ENCODE measurements at places on chromosomes 3 and 15.

DNA sequence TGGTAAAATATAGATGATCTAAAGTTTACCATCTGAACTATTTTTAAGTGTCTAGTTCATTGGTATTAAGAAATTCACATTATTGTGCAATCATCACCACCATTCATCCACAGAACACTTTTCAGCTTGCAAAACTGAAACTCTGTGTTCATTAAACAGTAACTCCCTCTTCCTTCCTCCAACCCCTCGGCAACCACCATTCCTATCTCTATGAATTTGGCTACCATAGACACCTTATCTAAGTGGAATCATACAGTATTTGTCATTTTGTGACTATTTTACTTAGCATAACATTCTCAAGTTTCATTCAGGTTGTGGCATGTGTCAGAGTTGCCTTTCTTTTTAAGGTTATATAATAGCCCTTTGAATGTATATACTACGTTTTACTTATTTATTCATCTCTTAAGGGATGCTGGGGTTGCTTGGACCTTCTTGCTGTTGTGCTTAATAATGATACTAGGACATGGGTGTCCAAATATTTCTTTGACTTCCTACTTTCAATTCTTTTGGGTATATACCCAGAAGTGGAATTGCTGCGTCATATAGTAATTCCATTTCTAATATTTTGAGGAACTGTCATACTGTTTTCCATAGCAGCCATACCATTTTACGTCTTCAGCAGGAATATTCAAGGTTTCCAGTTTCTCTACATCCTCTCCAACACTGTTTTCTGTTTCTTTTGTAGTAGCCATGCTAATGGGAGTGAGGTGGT is 20.9 kb downstream of the KAT2B start:
- DNase-seq = no peak

- DNase-seq = no peak
These were observed 113.6 kb downstream of the POLR2M start for GRCh38 chr15:57820119-57820518.

DNA sequence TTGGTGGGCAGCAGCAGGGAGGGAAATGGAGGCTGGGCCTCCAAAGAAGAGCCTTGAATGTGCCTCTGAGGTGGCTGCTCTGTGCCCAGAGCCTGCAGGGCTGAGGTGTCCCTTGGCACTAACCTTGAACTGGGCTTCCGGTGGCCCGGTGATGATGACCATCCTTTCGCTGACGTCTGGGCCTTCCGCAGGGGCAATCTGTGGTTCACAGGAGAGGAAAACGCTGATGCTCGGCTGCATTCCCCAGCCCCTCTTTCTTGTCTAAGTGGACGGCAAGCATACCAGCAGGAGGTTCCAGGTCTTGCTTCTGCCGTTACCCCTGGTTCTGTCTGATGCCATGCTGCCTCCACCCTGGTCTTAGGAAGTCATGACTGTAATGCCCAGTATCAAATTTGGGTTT is 65.9 kb downstream of the SENP2 start:
- no peak for DNase-seq

DNA sequence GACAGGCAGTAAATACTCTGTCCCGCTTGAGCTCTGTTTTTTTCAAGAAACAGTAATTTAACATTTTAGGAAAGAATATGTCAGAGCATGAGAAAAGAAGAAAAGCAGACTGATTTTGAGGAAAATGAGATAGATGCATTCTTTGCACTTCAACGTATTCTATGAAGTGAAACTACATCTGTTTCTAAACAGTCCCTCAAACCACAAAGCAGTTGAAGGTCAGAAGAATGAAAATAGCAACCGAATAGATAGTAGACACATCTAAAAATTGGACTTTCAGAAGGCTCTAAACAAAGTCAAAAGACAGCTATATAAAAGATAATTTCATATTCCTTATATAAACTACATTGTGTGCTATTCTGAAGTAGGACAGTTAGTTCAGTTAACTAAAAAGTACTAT is 172.6 kb upstream of the LRRC3B start:
- no peak for DNase-seq

DNA sequence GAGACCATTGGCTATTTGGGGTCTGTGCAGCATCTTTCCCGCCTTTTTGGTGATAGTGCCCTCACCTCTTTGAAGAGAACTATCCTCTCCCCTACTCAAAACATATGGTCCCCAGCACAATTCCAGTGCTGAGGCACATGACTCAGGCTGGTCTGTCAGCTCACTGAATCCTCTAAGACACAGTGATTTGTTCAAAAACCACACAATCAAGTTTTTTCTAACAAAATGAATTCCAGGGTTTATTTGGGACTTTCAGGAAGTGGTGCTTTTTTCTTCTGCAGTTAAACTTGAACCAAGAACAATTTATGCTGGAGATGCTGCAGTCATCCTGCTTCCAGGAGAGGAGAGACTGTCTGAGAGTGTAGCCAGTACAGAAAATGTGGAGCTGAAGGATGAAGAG is 142.5 kb upstream of the LMCD1 start:
- no peak for DNase-seq

DNA sequence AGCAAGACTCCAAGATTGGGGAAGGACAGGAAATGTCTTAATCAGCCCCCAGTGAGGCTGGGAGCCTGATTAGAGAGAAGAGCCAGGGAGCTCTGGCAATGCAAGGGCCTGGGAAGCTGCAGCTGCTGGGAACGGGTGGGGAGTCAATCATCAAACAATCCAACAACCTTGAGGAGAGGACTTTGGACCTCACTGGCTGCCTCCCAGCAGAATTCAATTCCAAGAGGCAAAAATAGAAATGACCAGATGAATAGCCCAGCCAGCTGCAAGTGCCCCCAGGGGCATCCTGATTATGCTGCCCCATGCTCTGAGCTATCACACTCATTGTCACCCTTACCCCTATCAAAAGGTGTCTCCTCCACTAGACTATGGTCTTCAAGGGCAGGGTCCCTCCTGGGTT is 6.1 kb upstream of the HOMER2 start:
- DNase-seq = no peak

DNA sequence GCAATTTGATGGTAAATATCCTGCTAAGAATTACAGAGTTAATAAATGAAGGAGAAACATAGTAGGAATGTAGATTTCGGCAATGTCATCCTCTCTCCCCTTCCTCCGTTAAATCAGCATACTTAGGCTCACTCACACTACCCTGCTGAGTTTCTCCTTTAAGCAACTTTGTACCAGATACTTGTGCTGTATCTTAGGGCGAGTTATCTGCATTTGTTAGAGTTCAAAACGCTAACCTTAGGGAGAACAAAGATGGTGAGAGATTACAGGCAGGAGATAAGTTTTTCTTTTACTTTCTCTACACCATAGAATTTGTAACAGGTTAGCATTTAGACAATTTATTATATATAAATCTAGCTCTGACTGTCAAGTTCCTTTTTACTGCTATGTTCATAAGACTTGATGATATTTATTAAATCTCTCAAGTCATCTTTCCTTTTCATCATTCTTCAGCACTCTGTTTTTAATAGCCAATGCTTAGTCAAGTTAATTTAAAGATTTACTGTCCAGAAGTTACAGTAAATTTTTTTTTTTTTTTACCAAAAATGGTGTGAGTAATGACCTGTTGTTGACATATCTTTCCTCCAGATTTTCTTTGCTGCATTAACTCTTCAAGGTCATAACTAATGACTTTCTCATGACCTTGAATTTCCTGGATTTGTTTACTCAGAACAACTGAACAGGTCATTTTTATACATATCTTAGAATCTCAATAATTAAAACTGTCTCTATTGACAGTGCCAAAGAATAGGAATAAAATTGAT is 22.2 kb downstream of the SUCNR1 start:
- no peak for DNase-seq

GRCh38 chr3:19901918-19902317 is 32.1 kb downstream of the EFHB start:
- no peak for DNase-seq

DNA sequence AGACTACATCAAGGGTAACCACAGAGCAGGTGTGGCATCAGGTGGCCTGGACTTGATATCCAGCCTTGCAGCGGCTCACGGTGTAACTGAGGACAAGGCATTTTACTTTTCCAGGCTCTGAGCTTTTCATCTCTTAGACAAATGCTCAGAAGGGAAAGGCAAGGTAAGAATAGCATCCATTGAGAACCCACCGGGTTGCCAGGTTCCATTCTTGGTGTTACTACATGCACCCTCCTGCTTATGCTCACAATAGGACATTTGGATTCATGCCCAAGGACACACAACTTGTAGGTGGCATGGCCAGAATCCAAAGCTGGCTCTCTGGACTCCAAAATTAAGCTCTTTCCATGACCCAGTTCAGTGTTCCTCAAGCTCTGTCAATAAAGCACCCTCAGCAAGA is 85.5 kb downstream of the CCNL1 start:
- no peak for DNase-seq

- DNase-seq = no peak
These were observed 1.7 kb downstream of the ATG7 start for GRCh38 chr3:11273891-11274291.

DNA sequence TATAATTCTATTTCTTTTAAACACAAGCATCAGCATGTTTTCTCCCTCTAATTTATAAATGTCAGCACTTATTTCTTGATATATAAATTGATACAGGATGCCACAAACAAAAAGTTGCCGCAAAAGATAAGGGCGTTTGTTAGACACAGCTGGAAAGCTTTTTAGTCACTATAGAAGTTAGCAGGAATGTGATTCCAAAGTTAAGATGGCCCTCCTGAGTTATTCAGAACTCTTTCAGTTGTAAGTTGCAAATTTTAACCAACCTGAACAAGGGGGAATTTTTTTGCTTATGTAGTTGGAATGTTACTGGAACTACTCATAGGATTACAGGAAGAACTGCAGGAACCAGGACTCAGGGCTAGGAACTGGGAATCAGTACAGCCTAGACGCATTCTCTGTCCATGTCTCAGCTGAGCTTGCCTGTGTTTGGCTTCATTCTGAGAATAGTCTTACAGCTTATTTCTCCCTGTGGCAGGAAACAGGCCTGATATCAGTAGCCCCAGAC is 166.3 kb downstream of the VGLL4 start:
- DNase-seq = no peak

- DNase-seq = no peak
These were observed 41.1 kb downstream of the SLCO3A1 start for GRCh38 chr15:91894606-91895005.

DNA sequence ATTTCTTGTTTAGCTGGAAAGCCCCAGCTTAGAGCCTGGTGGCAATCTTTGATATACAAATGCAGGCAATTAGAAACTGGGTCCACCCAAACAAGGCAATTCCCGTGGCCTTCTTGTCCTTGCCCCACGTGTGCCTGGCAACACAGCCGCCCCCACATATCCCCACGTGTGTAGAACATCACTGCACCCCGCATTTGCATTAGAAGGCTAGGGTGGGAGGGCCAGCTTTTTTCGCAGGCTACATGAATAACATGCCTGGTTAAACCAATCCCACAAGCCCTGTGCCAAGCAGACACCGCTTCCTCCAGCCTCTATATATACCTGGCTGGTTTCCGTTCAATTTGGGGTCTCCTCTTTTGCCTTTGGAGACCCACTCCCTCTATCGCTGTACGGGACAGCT is 250.2 kb downstream of the ZNF385D start:
- no peak for DNase-seq

GRCh38 chr3:49378249-49378895 is 20.2 kb upstream of the GPX1 start:
- DNase-seq = no peak

GRCh38 chr3:18127859-18128681 is 297.1 kb downstream of the SATB1 start:
- no peak for DNase-seq

- DNase-seq = no peak
These were observed 66.2 kb upstream of the UBE2E1 start for GRCh38 chr3:23739536-23739935.

- DNase-seq = peak; percentile 39
These were observed 69.3 kb downstream of the CHAC1 start for GRCh38 chr15:41022487-41023090.

DNA sequence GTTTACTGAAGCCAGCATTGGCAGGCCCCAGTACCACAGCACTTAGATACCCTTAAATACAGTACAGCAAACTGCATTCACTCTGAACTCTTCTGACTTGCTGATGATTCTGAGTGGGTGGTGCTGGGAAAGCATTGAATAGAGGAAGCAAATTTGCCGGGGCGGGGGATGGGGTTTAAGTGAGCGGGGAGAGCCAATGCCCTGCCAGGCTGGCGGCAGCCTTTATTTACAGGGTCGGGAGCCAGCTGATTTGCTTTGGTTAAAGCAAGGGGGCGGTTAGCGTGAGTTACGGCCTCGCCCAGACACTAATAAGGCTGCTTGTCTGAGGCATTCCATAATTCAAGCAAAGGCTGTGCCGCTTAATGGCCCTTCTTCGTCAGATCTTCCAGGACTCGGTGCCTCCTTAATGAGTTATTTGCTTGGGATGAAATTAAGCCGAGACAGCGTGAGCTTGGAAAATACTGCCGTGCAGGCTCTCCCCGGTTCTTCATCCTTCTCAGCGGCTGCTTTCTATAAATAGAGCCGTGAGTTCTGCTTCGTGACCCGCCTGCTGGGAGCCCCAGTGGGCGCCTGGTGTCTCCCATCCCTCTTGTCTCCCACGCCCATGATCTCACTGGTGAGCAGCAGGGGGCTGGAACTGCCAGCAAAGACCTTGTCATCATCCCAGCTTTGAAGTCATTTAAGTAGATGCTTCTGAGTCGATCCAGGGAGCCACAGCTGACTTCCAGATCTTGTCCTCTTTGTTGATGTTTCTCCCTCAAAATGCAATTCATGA is 25.8 kb downstream of the SPSB4 start:
- DNase-seq = no peak

GRCh38 chr3:29453284-29454001 is 172.6 kb downstream of the RBMS3 start:
- DNase-seq = no peak

- DNase-seq = no peak
These were observed 78.1 kb downstream of the DCUN1D1 start for GRCh38 chr3:182902236-182902635.

DNA sequence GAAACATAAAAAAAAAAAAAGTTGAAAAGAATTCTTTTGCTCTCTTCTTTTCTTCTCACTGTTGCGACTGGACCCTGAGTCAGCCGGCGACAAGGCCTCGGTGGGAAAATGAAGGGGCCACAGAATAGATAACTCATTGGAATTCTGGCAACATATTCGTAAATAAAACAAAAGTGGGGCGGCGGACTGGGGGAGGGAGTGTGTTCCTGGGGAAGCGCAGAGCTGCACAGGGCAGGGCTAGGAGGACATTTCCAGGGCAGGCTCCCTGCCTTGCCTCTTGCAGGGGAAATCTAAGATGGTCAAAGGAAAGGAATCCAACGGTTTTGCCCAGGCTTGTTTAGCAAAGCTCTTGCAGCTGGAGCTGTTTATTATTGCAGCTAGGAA is 1042.8 kb upstream of the NR2F2 start:
- no peak for DNase-seq

Measured in stimulated activated naive CD4-positive, alpha-beta T cell (primary cell).